ENCODE measurements at places on chromosomes 4 and X.

- no peak for DNase-seq
Measured at GRCh38 chrX:13175056-13175455, 130.6 kb upstream of the FAM9C start.

- DNase-seq = no peak
Measured at GRCh38 chr4:138576684-138577083, 334.5 kb upstream of the SLC7A11 start.

GRCh38 chrX:77442728-77443127, 4.5 kb upstream of the FGF16 start:
- no peak for DNase-seq

DNA sequence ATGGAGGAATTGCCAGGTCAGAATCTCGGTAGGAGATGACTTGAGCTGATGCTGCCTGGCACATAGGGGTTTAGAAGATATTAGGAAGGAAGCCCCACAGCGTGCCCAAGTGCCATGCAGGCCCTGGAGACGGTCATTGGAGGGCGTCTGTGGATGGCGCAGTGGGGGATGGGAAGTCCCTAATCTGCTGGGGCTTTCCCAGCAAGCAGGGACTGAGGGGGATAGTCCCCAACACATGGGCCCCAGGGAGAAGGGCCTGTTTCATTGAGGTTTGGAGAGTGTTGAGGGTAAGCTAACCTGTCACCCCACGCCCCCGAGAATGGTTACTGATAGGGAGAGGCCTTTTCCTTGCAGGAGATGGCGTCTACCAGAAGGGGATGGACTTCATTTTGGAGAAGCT, 7.8 kb downstream of the TAFAZZIN start:
- no peak for DNase-seq

DNA sequence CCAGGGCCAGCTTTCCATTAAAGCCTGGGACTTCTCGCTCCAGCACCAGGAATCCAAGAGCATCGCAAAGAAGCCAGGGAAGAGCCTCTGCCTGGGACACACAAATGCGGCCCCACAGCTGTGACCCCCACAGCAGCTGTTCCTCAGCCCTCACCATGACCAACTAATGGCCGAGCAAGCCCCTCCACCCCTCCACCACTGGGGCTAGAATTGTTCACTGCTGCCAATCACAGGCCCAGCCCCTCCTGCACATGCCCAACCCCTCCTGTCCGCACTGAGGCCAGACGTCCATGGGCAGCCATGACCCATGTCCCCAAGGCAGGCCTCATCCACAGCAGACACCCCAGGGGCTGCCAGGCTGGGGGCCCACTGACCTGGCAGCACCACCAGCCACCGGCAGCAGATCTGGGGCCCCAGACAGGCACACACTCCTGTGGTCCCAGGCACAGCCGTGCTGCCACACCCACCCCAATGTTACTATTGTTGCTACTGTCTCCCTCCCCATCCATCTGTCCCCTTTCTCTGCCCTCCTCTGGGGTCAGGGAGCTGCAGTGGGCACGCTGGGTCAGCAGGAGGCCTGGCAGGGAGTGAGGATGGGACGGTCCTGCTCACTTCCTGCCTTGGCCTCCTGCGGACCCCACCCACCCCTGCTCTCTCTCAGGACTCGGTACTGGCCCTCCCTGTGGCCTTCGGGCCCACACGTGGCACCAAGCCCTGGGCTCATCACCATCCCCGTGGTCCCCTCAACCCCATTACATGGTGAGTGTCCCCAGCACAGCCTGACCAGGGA, 56.0 kb downstream of the ZFYVE28 start:
- DNase-seq = no peak

DNA sequence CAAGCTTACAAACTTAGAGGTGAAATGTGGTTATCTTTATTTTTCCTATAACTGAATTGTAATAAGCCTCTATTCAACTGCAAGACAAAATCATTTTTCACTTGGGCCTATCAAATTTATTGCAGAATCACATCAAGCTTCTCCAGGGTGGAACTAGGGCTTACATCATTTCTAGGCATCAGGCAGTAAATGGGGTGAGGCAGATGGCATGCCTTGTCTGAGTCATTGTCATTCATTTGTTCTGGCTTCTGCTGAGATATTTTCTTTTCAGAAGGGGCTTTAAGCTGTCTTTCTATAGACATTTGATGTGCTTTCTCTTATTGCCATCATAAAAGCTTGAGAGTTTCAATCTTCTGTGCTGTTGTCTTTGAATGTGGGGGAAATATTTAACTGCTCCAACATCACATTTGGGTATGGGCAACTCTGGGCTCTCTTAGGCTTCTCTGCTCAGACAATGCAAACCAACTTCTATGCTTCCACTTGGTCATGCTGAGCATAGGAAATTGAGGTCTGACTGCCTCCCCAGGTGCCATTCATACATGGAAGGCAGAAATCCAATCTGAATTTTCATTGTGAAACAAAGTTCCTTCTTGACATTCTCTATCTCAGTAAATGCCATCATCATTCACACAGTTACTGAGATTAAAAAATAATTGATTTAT, 225.8 kb upstream of the GIMD1 start:
- DNase-seq = no peak

- DNase-seq = no peak
Measured at GRCh38 chrX:27446423-27446822, 16.7 kb downstream of the PPP4R3C start.

- no peak for DNase-seq
Measured at GRCh38 chr4:180932370-180933001, 1310.7 kb upstream of the TENM3 start.

DNA sequence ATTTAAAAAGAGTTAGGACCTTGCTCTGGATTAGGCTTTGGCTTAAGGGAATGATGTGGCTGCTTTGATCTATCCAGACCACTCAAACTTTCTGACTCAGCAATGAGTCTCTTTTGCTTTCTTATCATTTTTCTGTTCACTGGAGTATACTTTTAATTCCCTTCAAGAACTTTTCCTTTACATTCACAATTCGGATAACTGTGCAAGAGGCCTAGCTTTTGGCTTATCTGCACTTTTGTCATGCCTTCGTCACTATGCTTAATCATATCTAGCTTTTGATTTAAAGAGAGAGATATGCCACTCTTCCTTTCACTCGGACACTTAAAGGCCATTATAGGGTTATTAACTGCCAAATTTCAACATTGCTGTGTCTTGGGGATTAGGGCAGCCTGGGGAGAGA, 147.9 kb downstream of the DCHS2 start:
- no peak for DNase-seq

DNA sequence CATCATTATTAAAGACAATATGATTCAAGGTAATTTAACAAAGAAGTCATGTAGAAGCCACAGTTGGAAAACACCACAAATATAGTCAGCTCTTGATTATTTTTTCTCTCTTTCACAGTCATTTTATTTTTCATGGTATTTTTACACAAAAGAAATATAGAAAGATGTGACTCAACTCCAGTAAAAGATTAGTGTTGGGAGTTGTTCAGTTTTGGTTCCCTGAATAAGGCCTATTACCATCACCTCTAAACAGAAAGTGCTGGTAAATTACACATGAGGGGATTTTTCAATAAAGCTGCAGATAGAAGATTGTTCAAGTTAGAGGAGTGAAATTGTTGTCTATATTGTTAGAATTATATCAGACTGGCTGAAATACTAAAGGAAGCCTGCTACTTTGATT, 107.0 kb downstream of the DDIT4L start:
- no peak for DNase-seq

GRCh38 chr4:166896254-166896653, 338.0 kb downstream of the SPOCK3 start:
- DNase-seq = no peak

- DNase-seq = no peak
Measured at GRCh38 chr4:158500054-158500453, 21.6 kb upstream of the RXFP1 start.

- no peak for DNase-seq
Measured at GRCh38 chrX:118802857-118803256, 20.8 kb upstream of the ZCCHC12 start.

DNA sequence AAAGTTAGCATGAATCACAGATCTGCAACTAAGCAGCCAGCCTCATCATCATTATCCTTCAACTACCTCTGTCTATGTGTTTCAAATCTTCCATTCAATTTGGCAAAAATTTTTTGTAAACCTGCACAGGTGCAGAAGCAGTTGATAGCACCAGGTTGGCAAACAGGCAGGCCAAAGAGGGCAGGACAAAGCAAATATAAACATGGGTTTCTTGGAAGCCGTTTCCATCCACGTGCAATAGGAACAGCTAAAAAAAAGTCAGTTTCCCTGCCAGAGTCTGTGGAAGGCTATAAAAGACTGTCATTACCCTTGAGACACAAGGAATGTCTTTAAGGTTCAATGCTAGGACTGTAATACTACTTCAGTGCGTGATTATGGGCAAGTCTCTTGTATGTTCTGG, 253.2 kb downstream of the PDHA2 start:
- no peak for DNase-seq

- no peak for DNase-seq
Measured at GRCh38 chr4:54005475-54005874, 58.9 kb downstream of the CHIC2 start.

GRCh38 chr4:7861440-7861881, 78.2 kb downstream of the AFAP1 start:
- no peak for DNase-seq

DNA sequence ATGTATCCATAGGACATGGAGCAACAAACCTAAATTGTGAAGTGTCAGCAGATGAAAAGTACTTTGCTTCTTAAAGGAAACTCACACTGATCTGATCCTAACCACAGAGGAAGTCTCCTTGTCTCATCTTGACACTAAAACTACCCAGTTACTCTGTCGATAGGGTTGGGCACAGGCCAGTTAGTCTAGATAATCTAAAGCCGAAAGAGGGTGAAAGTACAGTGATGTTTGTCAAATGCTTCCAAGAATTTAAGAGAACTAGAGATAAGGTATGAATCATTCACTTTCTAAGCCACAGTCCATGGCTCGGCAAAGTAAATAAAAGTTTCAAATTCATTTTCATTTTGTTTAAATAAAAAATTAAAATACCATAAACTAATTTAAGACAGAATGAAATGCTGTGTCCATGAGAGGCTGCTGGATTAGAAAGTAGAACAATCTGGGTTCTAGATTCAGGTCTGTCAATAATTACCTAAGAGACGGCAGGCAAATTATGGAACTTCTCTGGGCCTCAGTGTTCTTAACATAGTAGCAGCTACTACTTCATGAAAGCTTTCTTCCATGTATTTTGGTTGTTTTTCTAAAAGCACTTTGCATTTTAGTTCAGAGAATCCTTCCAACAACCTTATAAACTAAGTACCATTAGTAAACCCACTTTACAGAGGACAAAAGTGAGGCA, 176.7 kb downstream of the LDB2 start:
- no peak for DNase-seq

DNA sequence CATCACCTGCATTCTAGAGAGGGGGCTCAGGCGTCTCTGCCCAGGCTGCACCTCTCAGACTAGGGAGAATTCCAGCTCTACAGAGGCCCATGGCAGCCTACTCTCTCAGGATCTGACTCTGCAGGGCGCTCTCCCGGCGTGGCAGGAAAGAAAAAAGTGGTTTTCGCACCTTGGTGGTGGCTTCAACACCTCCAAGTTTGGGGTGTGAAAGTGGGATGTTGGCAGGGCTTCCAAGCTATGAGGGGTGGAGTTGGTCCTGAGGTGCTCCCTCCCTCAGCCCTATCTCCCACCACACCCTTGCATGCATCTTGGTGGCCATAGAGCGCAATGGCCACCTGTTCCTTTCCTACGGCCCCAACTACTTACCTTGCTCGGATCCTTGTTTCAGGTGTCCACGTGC, 166.5 kb downstream of the VSIG4 start:
- no peak for DNase-seq

- DNase-seq = no peak
Measured at GRCh38 chr4:68366600-68366999, 16.7 kb upstream of the YTHDC1 start.

DNA sequence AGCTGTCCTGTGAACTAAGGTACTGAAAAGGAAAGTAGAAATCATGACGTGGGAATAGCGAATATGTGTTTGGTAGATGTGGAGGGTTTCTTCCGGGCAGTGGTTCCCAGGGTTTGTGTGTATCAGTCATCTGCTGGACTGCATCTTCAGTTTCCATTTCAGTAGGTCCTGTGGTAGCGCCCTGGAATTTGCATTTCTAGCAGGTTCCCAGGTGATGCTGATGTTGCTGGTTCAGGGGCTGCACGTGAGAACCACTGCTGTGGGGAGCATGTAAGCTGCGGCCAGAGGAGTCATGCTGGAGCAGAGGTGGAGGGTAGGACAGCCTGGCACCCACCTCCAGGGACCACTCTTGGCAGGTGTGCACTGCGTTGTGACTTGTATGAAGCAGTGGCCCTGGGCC, 47.1 kb downstream of the ARHGAP10 start:
- no peak for DNase-seq

DNA sequence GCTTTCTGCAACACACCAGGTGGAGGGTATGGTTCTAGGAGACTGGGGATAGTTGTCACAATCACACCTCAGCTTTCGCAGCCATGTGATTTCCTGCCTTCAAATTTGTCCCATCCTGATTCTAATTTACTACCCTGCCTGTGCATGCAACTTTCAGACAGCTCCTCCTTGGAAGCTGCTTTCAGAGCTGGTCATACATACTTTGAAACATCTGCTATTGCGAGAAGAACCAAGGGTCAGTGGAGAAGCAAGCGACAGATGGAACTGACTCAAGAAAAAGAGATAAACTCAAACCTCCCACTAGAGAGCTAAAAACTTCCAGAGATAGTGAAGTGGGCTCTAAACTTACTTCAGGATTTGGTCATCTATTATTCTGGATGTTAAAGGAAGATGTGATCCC, 381.7 kb upstream of the FGF13 start:
- no peak for DNase-seq

DNA sequence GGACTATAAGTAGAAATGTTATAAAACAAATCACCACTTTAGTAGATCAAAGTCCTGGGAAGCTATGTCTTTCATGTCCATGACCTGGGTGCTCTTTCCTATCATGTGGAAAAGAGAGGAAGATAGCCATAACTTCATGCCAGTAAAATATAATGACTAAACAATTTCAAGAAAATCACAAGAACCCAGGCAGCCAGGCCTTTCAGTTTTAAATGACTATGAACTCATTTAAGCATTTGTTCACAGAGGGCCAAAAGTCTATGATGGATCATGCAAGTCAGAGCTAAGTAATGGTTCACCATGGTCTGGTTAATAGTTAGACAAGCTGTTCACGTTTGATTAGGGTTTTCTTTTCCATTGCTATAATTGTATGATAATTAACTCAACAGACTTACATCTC, 155.8 kb downstream of the PPARGC1A start:
- no peak for DNase-seq

- DNase-seq = no peak
Measured at GRCh38 chr4:138449938-138450337, 207.8 kb upstream of the SLC7A11 start.

GRCh38 chrX:69066021-69066757, 99.1 kb downstream of the PJA1 start:
- no peak for DNase-seq

DNA sequence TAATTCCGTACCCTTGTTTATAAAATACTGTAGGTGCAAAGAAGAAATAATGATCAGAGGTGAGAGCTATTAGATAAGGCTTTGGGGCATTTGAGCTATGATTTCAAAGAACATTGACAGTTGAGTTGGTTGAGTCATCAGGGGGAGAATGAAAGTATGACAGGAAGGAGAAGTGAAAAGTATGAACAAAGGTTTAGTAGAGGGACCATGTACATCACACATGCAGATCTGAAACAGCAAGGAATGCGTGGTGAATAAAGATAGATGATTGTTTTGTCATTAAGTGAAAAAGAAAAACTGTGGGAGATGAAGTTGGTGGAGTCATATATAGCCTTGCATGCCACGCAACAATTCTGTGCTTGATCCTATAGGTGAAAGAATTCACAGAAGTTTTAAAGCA, 163.1 kb downstream of the ARAP2 start:
- no peak for DNase-seq

Data from activated CD4-positive, alpha-beta T cell treated with anti-CD3 and anti-CD28 coated beads, Interleukin-2, amount 50 U/mL, for 48 hours (primary cell).